H4 (cell line): ENCODE measurements at places on chromosomes 7 and 10.
A peak's percentile ranks its signal among the peaks of the same experiment; 100 is the strongest.

DNA sequence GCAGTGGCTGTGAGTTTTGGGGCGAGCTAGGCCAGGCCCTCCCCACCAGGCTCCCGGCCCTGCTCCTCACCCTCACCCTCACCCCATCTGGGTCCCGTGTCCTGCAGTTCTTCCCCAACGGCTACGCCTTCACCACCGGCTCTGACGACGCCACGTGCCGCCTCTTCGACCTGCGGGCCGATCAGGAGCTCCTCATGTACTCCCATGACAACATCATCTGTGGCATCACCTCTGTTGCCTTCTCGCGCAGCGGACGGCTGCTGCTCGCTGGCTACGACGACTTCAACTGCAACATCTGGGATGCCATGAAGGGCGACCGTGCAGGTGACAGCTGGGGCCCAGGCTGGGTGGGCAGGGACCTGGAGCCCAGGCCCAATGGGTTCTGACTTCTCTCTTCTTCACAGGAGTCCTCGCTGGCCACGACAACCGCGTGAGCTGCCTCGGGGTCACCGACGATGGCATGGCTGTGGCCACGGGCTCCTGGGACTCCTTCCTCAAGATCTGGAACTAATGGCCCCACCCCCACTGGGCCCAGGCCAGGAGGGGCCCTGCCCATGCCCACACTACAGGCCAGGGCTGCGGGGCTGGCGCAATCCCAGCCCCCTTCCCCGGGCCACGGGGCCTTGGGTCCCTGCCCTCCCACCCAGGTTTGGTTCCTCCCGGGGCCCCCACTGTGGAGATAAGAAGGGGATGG is 4.9 kb downstream of the GNB2 start:
- no peak for DNase-seq

DNA sequence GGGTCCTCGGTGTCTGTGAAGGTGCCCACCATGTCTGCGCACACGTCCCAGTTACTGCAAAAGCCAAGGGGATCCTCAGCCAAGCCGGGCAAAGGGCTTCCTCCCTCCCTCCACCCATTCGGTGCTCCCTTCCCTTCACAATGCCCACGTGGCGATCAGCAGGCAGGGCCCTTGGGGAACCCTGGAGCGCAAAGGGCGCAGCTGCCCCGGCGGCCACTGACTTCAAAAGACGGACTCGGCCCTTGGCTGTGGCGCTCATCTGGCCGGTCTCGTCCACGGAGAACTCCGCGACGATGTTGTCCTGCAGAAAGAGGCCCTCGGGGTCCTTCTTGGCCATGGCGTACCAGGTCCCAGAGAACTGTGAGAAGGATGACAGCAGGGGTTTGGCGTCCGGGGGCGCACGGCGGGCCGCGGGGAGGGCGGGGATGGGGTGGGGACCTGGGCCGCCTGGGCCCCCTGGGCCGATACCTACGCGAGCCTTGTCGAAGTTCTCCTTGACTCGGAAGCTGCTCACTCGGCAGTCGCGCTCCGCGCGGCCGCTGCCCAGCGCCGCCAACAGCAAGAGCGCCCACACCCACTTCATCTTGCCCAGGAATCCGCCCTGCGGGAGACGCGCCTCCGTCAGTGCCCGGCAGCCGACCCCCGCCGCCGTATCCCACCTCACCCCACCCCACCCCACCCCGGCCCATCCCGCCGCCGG is 439 bp downstream of the RBP4 start:
- DNase-seq = no peak

DNA sequence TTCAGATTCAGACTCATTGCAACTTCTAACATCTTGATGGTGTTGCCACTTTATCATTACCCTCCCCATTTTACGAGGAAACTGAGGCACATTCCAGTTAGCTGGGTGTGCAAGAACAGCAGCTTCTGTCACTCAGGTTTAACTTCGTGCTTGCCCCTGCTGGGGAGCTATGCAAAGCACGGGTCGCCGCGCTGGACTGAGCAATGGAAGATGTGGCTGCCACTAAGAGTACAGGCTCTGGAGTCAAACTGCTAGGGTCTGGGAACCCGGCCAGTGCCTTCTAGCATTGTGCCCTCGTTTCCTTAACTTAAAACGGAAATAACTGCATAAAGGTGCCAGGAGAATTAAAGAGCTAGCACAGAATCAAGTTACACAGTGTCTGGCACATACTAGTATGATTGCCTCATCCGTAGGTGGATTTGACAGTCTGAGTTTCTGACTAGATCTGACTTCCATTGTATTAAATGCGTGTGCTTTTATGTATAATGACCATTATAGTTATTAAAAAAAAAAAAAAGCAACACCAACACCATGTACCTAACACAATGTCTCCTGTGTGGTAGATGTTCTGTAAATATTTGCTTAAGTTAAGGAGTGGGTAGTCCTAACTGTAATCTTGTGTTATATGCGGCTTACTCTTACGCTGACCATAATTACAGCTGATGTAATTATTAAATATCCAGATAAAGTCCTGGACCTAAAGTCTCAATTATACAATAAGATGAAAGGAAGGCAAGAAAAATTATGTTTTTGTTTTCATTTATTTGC is 842 bp downstream of the ZNF22 start:
- DNase-seq = peak; percentile 66

GRCh38 chr7:132106491-132106890 is 469.8 kb downstream of the PLXNA4 start:
- DNase-seq = no peak

DNA sequence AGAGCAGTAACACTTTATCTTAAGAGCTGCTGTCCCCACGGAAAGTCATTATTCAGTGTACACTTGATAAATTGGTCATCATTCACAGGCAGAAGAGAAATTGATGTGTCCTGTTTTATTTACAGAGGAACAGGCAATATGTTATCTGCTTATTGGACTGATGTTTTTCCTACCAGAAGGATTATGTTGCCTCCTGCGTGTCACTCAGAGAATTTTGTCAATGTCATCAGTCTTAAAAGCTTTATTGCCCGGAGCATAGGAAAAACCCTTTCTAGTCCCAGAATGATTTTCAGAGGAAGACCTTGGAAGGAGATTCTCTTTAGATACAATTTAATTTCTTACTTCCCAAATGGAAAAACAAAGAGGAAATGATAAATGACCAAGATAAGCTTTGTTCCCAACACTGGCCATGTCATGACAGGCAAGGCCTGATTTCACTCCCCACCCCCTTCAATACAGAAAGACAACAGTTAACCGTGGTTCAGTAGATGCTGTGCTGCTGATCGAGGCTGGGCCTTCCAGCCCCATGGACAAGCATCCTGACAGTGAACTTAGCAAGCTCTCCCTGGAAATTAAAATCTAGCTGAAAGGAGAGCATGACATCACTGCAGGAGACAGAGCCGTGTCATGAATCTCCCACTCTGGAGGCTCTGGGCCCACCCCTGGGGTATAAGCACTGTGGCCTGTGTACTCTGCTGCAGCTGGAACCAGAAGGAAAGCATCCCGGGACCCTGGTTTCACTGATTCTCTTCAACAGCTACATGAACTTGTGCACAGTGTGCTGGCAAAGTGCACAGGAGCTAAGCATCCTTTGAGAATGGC is 118.8 kb upstream of the LYZL2 start:
- no peak for DNase-seq

GRCh38 chr7:36079446-36080025 is 73.5 kb upstream of the EEPD1 start:
- no peak for DNase-seq

- DNase-seq = no peak
These were observed 36.8 kb downstream of the COL28A1 start for GRCh38 chr7:7498856-7499255.

DNA sequence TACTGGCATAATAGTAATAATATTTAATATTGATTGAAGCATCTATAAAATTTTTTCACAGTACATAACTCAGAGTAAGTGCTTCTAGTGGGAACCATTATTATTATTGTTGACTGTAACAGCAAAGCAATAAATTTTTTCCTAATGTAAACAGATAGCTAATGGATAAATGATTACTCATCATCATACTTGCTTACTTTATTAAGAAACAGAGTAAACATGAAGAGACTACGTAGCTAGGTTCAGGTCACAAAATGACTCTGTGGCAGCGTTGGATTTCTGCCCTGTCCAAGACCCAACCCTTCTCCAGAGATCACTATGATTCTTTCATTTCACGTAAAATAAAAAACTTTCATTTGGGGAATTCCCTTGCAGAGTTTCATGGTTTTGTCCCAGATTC is 8.3 kb upstream of the ABCB5 start:
- DNase-seq = no peak

GRCh38 chr7:122803323-122803722 is 82.9 kb downstream of the CADPS2 start:
- peak; percentile 14 for DNase-seq

GRCh38 chr10:26857991-26858706 is 2.6 kb downstream of the ABI1 start:
- no peak for DNase-seq

GRCh38 chr7:77587272-77587671 is 50.2 kb downstream of the PTPN12 start:
- DNase-seq = no peak

GRCh38 chr7:32588657-32589056 is 93.4 kb downstream of the AVL9 start:
- peak; percentile 90 for DNase-seq

- peak; percentile 87 for DNase-seq
These were observed 165.6 kb downstream of the HGF start for GRCh38 chr7:81604075-81604807.

GRCh38 chr7:101687791-101688182 is 58.7 kb upstream of the MYL10 start:
- DNase-seq = no peak

DNA sequence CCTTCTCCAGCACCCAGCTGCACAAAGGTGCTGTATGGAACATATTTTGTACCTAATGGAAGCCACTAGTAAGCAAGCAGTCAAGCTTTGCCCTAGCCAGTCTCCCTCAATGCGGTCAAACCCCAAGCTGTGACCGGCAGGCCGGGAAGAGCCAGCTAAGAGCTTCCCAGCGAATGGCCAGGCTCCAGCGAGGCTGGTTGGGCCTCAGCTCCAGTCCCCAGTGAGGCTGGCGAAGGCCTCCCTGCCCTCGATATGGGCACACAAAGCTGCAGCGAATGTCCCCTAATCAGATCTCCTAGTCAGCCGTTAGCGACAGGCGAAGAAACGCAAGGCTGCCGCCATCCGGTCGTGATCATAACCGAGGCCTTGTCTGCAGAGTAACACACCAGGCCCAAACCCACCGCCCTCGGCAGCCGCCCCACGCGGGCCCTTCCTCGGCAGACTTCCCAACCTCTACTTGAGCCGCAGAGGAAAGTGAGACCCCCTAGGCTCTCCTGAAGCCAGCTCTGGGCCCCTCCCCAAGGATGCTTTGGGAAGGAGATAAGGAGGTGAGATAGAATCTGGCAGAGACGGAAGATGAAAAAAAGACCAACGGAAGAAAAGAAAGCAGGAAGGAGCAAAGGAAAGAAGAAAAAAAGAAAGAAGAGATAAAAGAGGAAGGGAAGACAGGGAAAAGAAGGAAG is 3.1 kb upstream of the HOXA9 start:
- no peak for DNase-seq

GRCh38 chr10:101724446-101724845 is 29.5 kb upstream of the FBXW4 start:
- no peak for DNase-seq

DNA sequence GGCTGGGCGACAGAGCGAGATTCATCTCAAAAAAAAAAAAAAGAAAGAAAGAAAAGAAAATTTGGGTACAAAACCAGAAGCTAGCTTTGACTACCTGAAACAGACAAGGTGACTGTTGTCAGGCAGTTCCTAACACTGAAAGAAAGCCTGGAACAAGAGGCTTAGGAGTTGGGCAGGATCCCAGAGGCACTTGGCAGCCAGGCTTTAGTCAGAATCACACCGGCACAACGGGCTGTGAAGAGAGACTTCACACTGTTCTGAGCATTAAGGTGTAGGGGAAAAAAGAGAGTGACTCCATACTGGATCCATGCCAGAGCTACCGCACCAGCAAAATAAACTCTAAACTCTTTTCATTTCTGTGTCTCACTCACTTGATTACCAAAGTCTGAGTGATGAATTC is 130.8 kb downstream of the ZNF467 start:
- DNase-seq = no peak

GRCh38 chr10:81733542-81733941 is 141.5 kb upstream of the NRG3 start:
- no peak for DNase-seq

DNA sequence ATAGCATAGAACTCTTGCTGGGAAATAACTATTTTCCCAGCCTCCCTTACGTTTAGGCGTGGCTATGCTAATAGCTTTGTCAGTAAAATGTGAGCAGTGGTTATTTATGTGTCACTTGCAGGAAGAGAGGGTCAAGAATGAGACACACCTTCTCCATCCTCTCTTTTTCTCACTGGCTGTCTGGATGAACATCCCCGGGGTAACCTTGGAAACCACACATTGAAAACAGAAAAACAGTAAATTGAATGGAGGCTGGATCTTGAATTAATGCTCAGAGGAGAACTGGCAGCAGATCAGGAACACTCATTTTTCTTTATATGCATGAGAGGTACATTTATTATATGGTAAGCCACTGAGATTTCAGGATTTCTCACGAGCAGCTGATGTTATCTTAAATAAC is 127.6 kb downstream of the DNAJB9 start:
- no peak for DNase-seq

DNA sequence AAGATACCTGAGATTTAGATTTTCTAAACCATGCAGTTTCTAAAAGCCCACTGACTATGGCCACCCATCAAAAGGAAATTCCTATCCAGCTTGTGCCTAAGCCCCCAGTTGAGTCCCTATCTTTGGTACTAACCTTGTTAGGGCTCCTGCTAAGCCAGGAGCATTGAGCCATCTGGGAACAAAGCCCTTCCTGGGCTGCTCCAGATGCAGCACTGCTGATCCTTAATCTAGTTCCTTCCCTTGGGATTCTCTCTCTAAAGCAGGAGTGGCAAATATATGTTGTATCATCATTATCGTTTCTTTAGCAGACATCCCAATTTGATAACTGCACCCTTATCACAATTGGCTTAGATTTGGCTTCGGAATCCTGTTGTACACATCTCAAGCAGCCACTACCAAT is 24.7 kb upstream of the PDLIM1 start:
- DNase-seq = no peak

GRCh38 chr7:39153647-39154046 is 175.9 kb downstream of the POU6F2 start:
- DNase-seq = no peak

- no peak for DNase-seq
These were observed 5.3 kb downstream of the FAM20C start for GRCh38 chr7:197413-198335.

DNA sequence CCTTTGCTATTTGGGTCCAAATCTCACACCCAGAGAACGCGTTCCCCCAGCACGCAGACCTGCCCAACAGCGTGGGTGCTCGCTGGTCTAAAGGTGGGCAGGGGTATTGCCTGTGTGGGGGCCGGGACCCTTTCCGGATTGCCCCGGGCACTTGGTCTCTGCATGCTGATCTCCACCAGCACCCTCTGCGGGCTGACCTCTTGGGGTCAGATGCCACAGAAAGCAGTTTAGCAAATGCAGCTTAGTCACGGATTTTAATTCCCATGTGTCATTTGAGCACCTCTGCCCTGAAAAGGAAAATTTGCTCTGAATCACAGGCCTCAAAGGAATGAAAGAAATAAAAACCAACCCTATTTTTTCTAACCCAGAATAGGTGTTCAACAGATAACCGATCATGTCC is 46.7 kb downstream of the PKD1L1 start:
- DNase-seq = peak; percentile 69

GRCh38 chr7:116661865-116662264 is 10.1 kb upstream of the MET start:
- no peak for DNase-seq
